Activated CD4-positive, alpha-beta T cell treated with anti-CD3 and anti-CD28 coated beads, Interleukin-2, Interleukin-4, amounts not matched to agents 100 ng/mL and 50 ng/mL, durations not matched to agents 16 hours and 8 hours (primary cell): ENCODE measurements at places on chromosomes 12 and 14.

GRCh38 chr12:95674631-95675030, 115.9 kb downstream of the NTN4 start:
- DNase-seq, result no peak

- no peak for DNase-seq
These were observed 7.1 kb downstream of the ARHGDIB start for GRCh38 chr12:14954269-14954668.

- no peak for DNase-seq
These were observed 182.7 kb upstream of the E2F7 start for GRCh38 chr12:77248036-77248435.

GRCh38 chr14:91396959-91397815, 20.4 kb downstream of the CCDC88C start:
- peak; percentile 72 for DNase-seq

DNA sequence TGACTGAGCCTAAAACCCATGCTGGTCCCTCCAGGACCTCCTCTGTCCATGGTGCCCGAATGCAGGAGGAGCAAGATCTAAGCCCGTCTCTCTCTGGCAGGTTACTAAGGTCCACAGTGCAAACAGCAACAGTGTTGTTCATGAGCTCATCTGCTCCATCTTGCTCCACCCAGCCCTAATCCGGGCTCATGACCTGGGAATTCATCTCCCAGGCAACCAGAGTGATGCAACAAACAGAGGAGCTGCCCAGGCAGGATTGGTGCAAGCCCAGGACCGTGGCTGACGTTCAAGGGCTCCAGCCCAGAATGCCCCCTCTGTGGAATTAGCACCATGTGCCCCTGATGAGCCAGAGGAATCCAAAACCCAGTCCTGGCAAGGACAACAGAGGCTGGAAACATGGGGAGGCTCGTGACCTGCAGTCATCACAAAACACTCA, 29.9 kb downstream of the HSPB8 start:
- DNase-seq, result no peak

GRCh38 chr14:105378873-105379685, 19.3 kb upstream of the TEX22 start:
- no peak for DNase-seq

DNA sequence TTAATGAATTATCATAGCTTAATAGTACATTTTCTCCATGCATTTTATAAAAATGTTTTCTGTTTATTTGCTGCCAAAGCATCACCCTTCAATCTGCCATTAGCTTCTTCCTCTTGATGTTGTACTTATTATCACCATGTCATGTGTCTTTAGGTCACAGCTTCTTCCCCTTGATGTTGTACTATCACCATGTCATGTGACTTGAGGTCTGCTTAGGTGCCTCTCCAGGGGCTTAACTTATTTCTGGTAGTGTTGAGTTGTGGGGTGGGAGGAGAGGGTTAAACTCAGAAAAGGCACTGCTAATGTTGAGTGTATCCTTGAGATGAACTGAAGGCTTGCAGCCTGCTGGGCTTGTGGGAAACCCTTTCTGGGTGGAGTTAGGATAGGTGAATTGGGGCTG, 87.8 kb downstream of the DAAM1 start:
- DNase-seq, result no peak

DNA sequence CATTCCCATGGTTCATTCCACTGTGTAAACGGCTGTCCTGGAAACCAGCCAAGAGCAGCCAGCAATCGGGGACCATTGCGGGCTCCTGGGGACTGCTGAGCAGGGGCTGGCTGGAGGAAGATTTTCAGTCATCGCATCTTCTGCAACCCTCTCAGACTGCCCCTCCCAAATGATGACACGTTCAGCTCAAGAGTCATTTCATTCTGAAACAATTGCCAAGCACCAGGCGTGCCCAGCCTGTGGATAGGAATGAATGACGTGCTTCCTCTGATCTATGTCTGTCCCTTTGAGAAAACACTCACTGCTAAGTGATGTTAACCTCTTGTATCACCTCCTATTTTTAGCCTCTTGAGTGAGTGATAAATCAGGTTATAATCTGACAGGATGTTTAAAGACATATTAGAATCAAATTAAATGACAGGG, 62.0 kb downstream of the NDUFA12 start:
- DNase-seq, result peak; percentile 73

DNA sequence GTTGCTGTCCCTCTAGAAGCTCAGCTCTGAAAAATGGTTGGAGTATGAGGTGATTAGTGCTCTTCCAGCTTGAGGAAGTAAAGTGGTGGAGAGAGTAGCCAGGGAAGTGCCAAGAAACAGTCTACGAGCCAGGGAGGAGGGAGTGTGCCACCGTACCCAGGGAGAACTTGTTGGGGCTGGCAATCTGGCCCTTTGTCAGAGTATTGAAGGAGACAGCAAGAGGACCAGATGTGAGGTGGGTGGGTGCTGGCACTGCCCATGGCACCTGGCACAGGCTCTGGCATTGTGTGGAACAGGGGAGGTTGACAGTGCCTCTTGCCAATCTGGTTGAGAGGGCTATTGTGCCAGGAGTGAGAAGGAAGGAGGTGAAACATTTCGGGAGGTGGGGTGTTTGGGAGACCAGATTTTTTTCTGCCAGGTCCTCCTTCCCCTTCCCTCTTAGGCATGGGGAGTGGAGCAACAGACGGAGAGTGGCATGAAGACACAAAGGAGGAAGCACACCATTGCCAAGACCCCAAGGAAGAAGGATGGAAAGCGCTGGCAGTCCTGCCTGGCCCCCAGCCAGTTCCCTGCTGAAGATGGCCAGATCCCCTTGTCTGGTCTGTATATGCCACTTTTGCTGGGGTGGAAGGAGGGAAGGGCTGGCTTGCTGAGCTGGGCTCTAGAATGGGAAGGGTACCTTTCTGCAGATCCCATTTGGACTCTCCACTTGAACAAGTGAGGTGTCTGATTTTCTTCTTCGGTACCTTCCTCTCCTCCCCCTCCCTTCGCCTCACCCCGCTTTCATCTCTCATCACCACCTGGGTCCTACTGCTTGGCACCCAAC, 37.5 kb downstream of the ZFHX2 start:
- DNase-seq, result no peak

GRCh38 chr14:93984987-93985410, 8.6 kb upstream of the ASB2 start:
- no peak for DNase-seq

- no peak for DNase-seq
These were observed 24.0 kb downstream of the FAM222A start for GRCh38 chr12:109737631-109738030.

GRCh38 chr14:35341751-35342488, 49.7 kb downstream of the PSMA6 start:
- no peak for DNase-seq

DNA sequence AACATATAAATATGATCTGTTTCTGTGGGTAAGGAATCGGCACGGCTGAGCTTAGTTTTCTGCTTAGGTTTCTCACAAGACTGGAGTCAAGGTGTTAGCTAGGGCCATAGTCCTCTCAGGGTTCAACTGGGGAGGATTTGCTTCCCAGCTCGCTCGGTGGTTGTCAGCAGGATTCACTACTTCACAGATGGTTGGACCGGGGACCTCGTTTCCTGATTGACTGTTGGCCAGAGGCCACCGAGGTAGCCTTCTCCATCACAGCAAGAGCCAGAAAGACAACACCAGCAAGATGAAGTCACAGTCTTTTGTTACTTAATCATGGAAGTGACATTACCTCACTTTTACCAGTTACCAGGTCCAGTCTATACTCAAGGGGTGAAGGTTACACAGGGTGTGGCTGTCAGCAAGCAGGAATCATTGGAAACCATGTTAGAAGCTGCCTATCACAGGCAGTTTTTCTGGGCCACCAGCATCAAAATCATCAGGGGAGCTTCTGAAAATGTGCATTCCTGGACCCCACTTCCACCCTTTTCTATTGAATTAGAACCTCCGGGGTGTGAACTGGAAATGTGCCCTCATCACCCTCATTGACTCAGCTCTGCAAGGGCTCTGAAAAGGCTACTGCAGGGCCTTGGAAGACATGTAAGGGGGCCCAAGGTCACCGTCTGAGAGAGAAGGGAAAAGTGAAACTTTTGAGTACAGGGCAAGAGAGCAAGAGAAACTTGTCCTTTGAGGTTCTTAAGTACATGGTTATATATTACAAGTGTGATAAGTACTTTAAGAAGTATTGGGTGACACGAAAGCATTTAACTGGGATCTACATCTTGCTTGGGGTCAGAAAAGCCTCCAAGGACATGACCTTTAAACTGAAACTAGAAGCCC, 10.9 kb downstream of the COPS7A start:
- DNase-seq, result no peak

- DNase-seq, result no peak
These were observed 60.5 kb upstream of the IGF1 start for GRCh38 chr12:102540815-102541385.

GRCh38 chr12:13071305-13072280, 27.4 kb downstream of the FAM234B start:
- DNase-seq, result no peak

DNA sequence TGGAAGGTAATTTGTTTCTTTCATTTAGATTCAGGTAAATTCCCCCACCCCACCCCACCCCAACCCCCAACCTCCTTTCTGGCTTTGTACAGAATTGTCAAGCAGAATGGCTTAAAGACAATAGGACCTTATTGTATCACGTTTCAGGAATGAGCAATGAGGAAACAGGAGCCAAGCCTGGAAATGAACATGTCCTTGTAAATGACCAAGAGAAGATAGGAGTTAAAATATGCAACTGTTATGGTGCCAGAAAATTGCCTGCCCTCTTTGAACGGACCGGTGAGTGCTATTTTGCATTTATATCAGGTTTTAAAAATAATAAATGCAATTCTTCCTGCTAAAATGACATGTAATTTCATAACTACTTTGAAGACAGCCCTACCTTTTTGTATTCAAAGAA, 141.6 kb upstream of the PELI2 start:
- no peak for DNase-seq

DNA sequence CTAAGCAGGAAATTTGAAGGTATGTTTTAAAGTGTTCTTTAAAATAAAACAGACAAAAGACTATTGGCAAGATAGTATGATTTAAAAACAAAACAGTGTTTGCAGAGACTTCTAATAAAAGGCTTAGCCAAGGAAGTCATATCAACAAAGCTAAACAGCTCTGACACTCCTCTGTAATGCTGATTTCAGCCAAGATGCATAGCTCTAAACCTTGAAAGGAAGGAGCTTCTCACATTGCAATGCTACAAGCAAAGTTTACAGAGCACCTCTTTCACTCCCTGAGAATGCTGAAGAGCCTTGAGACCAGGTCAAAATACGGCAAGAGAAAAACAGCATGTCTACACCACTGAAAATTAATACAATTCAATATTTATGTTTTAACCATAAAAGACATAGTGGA, 51.8 kb downstream of the PARP11 start:
- no peak for DNase-seq

DNA sequence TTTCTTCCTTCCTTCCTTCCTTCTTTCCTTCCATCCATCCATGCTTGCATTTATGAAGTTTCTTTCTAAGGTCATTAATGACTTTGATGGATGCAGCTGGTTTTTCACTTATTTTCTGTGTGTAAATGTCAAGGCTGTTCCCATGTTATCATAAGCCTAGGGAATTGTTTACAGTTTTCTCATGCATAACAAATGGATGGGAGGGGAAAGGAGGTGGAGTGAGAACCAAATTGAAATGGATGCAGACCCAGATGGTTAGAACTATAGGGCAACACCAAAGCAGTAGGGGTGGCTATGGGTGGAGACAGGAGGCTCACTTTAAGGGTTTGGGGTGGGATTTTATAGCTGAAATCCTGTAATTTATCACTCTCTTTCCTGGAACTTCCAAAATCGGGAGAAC, 146.2 kb downstream of the TPH2 start:
- DNase-seq, result no peak

GRCh38 chr12:104852102-104852501, 106.0 kb downstream of the SLC41A2 start:
- DNase-seq, result no peak

DNA sequence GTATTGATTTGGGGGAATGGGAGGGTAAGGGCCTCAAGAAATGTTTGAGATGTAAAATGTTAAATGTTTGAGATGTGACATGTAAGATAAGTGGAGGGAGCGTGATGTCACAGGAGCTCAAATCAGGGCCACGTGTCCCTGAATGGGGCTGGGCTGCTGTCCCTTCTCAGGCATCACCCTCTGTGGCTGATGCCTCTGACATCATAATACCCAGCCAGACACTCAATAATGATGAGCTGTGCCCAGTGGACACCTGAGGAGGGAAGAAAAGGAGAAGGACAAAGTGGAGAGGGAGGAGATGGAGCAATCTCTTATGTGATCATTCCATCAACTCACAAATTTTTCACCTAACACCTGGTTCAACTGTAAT, 120.8 kb downstream of the SAMD4A start:
- no peak for DNase-seq

DNA sequence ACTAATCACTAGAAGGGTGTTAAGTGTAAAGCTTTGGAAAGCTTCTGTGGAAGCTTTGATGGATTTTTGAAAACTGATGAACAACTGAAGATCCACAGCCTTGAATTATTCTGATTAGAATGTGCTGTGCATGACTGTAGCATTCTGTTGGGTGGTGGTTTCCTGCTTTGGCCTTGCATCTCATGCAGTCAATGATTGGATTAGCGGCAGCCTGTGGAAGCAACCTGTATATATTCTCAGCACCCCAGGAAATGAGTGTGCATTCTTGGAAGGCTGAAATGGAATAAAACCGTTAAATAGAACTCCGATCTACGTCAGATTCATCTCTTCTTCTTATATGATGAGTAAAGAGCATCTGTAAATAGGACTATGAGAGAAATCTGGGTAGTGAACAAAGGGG, 120.2 kb downstream of the SLC16A7 start:
- DNase-seq, result no peak

- DNase-seq, result no peak
These were observed 55.4 kb downstream of the UBR7 start for GRCh38 chr14:93262446-93262845.

DNA sequence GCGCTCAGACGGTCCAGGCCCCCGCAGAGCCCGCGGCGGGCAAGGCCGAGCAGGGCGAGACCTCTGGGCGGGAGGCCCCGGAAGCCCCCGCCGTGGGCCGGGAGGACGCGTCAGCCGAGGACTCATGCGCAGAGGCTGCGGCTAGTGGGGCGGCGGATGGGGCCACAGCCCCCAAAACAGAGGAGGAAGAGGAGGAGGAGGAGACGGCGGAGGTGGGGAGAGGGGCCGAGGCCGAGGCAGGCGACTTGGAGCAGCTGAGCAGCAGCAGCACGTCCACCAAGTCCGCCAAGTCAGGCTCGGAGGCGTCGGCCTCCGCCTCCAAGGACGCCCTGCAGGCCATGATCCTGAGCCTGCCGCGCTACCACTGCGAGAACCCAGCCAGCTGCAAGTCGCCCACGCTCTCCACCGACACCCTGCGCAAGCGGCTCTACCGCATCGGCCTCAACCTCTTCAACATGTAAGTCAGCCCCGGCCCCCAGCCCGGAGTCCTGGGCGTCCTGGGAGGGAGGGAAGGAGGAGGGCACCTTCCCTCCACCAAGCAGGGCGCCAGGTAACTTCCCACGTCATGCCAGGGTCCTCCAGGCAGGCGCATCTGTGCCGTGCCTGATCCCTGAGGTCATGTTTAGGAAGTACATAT, 72.4 kb downstream of the IQSEC3 start:
- DNase-seq, result no peak

GRCh38 chr12:49925433-49926204, 21.9 kb upstream of the FAIM2 start:
- DNase-seq, result no peak

- DNase-seq, result peak; percentile 33
These were observed 3.6 kb downstream of the ABCD4 start for GRCh38 chr14:74299061-74299545.
